Hepatocyte (in vitro differentiated cells): ENCODE measurements at places on chromosomes 5 and 9. TPM values are rescaled to one million over a fixed set of nuclear protein-coding genes. Genes with fewer than 3 reads are reported as not detected.
A peak's percentile ranks its signal among the peaks of the same experiment; 100 is the strongest.

GRCh38 chr9:112925058-112925641 lies 34.5 kb upstream of the SLC46A2 start:
- DNase-seq = peak; percentile 18

Gene GCNT1
- 59.3 and 62.4 TPM in 2 replicates for total RNA-seq

Gene FCN2
- not detected in 2 replicates for total RNA-seq

DNA sequence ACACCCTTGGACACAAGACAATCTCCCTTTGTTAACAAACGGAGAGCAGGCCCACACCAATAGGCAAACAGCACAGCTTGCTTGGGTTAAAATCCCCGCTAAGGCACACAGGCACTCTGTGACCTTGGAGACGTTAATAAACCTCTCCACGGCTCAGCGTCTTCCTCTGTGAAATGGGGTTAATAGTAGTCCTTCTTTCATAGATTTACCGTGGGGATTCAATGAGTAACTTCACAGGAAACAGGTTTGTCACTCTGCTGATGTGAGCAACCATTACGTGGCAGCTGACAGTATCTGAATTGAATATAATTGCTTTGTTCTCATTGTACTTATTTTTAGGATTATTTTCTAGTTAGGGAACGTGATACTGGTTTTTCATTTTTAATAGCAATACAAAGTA lies 65.2 kb upstream of the ADRA1B start:
- DNase-seq = no peak

DNA sequence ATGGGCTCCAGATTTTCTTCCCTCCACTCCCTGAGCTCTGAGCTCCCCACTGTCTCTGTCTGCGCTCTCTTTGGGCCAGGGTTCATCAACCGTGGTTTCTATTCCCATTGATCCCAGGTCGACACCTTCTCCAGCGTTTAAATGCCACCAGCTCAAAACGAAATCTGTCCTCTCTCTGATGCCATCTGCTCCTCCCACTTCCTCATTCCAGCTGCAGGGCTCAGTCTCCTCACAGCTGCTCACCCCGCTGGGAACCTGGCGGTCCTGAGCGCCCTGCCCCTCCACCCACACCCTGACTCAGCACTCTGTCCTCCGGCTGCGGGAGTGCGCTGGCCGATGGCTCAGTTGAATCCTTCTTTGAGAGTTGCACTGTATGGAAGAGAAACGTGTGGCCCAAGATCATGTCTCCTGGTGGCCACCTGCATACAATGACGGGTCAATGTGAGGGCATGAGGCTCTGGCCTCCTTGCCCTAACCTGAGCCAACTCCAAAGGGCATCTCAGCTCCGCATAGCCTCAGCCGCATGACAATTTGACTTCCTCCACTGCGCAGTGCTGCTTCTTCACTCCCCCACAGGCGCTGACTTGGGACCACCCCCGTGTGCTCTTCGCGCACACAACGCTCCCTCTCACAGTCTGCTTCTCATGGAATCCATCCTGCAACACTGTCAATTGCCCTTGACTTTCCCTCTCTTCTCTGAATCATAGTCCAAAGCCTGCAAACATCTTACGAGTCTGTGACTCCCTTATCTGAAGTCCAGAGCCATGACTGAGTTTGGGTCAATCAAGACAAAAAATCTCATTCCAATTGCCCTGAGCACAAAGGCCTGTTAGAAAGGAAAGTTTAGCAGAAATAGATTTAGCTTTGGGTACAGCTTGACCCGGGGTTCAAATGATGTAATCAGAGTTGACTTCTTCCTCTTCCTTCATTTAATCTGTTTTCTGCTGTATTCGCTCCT lies 82.4 kb downstream of the PTCH1 start:
- DNase-seq = peak; percentile 39

Gene HK3
- 0.73 TPM in 1 of 2 replicates, not detected in the other for total RNA-seq

DNA sequence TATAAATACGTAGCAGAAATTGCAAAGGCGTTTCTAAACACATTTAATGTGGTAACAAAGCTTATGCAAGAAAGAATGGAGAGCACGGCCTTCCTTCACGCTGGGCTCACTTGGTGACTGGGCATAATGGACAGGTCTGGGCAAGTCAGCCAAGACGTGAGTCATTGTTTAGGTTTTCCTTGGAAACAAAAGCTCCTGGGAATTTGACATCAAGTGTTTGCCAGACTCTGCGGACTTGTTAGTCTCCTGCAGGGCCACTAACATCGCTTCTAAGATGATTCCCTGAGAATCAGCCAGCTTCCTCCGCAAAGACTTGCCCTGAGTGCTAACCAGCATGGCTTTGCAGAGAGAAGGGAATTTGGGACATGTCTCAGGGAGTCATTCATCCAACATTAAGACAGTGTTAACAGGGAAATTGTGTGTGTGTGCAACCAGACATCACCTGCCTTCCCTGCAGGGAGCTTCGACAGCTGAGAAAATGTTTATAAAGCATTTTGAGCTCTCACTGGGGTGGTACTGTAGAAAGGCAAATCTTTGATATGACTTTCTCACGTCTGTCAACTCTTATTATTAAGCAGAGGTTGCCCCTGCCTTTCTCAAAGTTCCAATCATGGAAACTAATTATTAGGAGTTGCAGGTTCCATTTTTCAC lies 182.5 kb downstream of the NTRK2 start:
- DNase-seq = peak; percentile 14

GRCh38 chr9:88950341-88951154 lies 40.7 kb upstream of the S1PR3 start:
- DNase-seq = no peak

- DNase-seq = no peak
These were observed 106.0 kb downstream of the RGS3 start for GRCh38 chr9:113569472-113570060.

DNA sequence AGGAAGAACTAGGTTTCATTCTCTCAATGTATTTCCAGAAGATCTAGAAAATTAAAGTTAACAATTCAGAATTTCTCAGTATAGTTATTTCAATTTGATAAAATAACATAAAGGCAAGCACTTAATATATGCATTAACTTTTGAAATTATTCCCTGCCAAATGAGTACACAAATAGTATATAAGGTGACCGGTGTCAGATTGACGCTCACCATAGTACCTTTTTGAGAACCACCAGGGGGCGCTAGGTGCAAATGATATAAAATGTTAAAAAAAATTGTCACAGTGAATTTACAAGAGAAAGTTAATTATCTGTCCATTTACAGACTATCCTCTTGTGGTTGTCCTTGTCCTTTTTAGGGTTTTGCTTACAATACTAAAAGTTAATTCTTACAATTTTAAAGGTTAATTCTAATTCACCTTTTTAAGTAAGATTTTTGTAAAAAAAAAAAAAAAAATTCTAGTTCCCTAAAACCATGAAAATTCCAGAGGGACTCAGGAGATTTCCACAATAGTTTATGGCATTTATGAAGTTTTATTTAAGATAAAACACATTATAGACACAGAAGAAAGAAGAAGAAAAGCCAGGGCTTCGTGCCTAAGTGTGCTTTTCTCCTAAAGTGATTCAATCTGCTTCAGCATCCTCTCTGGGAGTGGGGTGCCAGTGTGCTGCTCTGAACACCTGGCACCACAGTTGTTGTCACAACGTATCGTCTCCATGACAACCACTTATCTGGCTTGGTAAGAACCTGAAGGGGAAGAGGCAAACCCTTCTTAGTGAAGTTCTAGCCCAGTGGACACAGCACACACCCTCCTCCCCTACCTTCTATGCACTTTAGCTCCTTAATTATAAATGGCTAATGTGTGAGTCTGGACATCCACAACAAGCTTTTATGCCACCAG lies 1.7 kb downstream of the ADAMTS16 start:
- DNase-seq = peak; percentile 86

Gene CTXN3
- total RNA-seq = not detected in 2 replicates

Gene CDX1
- total RNA-seq = 54.6 and 58.2 TPM in 2 replicates

DNA sequence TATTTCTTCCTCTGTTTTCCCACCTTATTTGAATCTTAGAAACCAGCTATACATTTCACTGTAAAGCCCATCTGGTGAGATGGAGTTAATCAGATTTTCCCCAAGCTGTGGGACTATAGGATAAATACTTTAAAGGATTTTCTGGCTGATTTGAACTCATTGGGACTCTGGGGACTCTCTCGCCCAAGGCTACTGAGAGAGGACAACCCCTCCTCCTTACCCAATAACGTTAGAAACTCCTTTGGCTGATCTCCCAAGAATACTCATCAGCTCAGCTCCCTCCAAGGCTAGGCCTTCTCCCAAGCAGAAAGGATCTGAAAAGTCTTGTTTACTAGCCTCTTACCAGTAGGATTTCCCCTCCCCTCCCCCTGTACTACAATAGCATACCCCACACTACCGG lies 1.5 kb upstream of the GLRA1 start:
- no peak for DNase-seq

DNA sequence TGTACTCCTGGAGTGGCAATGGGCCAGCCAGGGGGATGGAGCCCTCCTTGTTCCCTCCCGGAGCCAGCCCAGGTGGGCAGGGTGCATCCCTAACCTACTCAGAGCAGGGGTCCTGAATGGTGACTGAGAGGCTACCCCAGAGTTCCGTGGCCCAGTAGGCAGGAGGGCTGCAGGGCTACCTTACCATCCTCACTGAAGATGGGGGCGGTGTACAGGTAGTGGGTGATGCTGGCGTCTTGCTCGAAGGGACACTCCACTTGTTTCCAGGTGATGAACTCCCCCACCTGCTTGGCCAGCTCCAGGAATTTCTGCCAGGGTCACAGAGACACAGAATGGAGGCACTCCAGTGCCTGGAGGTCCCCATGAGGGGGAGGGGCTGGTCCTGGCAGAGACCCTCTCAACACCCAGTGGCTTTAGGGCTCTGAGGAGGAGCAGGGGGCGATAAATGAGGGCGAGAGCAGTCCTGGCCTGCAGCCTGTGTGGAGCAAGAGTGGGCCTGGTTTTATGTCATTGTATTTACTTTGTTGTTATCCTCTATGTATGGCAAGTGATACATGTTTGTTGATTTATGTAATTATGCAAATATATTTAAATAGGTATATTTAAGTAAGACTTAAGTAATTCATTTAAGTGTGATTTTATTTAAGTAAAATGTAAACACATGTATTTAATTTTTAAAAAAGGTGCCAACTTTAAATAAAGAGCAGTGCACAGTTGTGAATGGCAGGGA lies 39.9 kb upstream of the RNF130 start:
- no peak for DNase-seq

DNA sequence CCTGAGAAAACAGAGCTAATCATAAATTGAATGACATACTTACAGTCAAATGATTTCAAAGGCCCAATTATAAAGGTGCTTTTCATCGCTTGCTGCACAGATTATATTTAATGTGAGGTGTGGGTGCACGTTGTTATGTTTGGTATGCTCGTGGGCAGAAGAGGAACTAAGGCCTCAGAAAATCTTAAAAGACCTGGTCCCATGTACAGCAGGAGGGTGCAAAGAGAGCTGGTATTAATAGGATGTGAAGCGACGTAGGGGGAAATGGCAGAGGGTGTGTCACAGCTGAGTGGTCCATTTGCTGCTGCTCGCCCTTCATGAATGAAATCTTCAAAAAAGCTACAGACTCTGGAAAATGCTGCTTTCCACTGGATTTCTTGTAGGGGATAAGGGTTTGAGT lies 40.5 kb upstream of the IFNK start:
- no peak for DNase-seq

Gene PCDHB14
- 3.9 and 4.3 TPM in 2 replicates for total RNA-seq

DNA sequence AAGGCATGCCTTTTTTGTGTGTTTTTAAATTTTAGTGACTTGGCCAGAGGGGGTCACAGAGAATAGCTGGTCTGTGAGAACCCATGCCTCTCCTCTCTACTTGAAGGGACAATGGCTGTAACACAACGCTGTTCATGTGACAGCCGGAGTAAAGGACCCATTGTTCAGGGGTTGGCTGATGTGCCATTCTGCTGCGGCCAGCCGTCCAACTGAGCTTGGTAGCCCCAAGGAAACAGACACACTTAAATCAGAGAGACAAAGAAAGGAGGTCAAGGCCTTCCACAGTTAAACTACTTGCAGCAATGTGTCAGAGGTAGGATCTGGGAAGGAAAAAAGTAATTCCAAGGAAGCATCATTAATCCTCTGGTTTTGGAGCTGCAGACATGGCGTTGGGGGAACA lies 8.1 kb downstream of the MEGF10 start:
- DNase-seq = no peak

DNA sequence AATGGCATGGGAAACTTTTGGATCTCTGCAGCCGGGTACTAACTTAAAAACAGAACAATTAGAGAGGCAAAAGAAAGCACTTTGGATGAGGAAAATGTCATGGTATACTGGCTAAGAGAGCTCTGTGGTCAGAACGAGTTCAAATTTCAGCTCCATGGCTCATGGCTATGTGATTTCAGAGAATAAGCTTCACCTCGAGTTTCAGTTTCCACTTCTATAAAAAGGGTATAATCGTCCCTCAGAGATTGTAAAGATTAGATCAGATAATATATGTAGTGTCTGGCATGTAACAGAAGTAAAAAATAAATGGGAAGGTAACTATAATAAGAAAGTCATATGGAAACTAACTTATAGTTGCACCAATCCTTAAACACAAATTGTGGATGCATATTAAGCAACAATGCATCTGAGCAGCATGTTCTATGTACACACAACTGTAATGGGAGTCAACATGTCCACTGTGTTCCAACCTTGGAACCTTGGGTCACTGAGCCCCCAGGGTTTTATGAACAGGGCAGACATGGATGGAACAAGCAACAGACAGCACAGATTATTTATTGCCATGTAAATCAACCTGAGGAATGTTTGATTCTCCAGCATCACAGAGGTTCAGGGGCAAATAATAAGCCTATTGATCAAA lies 145.4 kb downstream of the MAPKAP1 start:
- DNase-seq = no peak

GRCh38 chr5:128693764-128694163 lies 155.7 kb upstream of the FBN2 start:
- no peak for DNase-seq

GRCh38 chr5:127369796-127370195 lies 79.2 kb downstream of the MEGF10 start:
- no peak for DNase-seq

- DNase-seq = no peak
These were observed 13.0 kb upstream of the PLIN2 start for GRCh38 chr9:19140259-19140658.

- no peak for DNase-seq
These were observed 181.8 kb downstream of the GLIS3 start for GRCh38 chr9:4117835-4118610.

- DNase-seq = no peak
These were observed 31.3 kb downstream of the ZFYVE16 start for GRCh38 chr5:80439213-80439612.
